ENCODE measurements at places on chromosomes 3 and 15. TPM values are rescaled to one million over a fixed set of nuclear protein-coding genes. Genes with fewer than 3 reads are reported as not detected.

The CLCN2 gene
- 3.5 TPM for total RNA-seq

The TIPIN gene
- 12.7 TPM for total RNA-seq

GRCh38 chr3:179608931-179609720, 4.5 kb downstream of the NDUFB5 start:
- H3K4me3 ChIP-seq = no peak overlapping the region
- no peak overlapping the region for H3K27ac ChIP-seq
- H3K4me1 ChIP-seq = peaks cover 9% of the 10 kb centered on the region

- H3K4me3 ChIP-seq = no peak overlapping the region
- no peaks in the 10 kb centered on the region for H3K36me3 ChIP-seq
- DNase-seq = peak; percentile 41
Observed at GRCh38 chr3:39284457-39284881, 4.6 kb upstream of the CX3CR1 start.
